ENCODE measurements at places on chromosomes 1 and 21.

DNA sequence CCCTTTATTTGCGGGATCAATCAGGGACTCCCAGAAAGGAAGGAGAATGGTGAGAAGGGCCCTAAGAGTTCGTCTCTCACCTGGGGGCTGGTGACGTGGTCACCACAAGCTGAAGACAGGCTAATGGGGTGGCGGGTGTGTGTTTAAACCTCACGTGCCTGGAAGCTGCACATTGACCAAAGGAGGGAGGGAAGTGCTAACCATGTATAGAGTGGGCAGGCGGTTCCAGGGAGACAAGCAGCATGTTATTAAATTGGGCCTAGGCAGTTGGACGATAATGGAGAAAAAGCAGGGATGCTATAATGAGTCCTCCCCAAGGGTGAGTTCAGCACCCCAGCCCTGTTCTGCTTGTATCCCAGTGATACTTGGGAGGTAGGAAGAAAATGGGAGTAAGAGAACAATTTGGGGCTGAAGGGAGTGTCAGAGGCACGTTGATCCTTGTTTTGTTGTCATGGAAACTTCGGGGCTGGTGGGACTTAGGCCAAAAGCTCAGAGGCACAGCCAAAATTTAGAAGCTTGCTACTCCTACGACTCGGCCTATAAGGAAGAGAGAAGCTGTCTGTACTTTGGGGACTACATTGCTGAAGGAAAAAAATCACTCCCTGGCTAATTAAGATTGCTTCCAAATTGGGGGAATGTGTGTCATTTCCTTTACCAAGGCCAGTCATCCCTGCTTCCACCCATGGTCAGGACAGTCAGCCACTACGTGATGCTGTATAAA, 33.2 kb upstream of the EPHA8 start:
- DNase-seq, result no peak

- DNase-seq, result peak; percentile 67
These were observed 2.5 kb upstream of the ST3GAL3 start for GRCh38 chr1:43704838-43705237.

GRCh38 chr1:204987689-204988088, 55.3 kb upstream of the CNTN2 start:
- DNase-seq, result no peak

GRCh38 chr1:234368320-234369032, 4.8 kb upstream of the COA6 start:
- DNase-seq, result no peak

GRCh38 chr1:206955476-206956451, 9.5 kb upstream of the PIGR start:
- DNase-seq, result no peak

DNA sequence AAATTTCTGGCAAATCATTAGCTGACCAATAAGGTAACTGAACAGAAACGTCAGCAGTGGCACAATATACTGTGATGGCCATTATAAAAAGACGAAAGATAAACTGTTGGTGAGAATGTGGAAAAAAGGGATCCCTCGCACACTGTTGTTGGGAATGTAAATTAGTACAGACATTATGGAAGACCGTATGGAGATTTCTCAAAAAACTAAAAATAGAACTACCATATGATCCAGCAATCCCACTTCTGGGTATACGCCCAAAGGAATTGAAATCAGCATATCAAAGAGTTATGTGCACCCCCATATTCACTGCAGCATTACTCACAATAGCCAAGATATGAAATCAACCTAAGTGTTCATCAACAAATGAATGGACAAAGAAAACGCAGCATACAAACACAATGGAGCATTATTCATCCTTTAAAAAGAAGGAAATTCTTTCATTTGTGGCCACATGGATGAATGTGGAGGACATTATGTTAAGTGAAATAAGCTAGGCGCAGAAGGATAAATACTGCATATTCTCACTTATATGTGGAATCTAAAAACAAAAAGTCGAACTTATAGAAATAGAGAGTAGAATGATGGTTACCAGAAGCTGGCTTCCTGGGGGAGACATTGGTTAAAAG, 257.7 kb downstream of the RHOU start:
- DNase-seq, result no peak

GRCh38 chr1:14881775-14882672, 271.5 kb upstream of the TMEM51 start:
- DNase-seq, result no peak

Measured in GOT3 (cell line).